ENCODE measurements at places on chromosomes 4 and X.

DNA sequence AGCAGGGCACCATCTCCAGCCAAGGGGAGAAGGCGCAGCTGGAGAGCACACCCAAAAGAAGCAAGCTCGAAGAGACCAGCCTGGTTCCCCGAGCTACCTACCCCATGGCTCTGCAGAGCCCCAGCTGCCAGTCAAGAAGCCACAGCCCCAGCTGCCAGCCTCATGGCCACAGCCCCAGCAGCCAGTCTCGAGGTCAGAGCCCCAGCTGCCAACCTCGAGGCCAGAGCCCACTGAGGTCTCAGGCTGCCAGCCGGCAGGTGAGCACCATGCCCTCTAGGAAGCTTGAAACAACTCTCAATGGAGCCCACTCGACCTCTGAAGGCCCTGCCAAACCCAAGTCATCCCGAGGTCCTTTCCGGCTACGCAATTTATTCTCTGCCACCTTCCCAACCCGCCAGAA is 27.0 kb upstream of the PRPS1 start:
- DNase-seq, result no peak

DNA sequence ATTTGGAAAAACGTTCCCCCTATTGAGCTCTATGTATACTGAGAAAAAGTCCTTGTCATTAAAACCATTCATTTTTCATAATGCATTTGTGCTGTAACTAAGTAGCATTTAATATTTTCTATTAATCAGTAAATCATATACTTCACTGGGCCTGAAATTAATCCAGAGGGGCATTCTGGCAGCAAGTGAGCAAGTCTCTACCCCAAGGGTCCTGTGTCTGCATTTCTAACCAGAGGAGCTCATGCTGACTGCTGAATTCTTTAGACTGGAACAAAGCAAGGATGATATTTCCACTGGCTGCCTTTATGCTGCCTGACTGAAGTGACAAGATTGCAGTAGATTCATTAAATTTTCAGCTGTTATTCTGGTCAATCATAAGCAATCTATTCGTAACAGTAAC is 246.5 kb downstream of the SLITRK2 start:
- no peak for DNase-seq

- no peak for DNase-seq
These were observed 725 bp downstream of the SMC1A start for GRCh38 chrX:53421772-53422085.

GRCh38 chr4:6658597-6659075 is 18.2 kb downstream of the MRFAP1 start:
- peak; percentile 87 for DNase-seq

GRCh38 chrX:110180928-110181310 is 137.0 kb downstream of the AMMECR1 start:
- no peak for DNase-seq
